ENCODE measurements at places on chromosomes 16 and 17.
A peak's percentile ranks its signal among the peaks of the same experiment; 100 is the strongest.

DNA sequence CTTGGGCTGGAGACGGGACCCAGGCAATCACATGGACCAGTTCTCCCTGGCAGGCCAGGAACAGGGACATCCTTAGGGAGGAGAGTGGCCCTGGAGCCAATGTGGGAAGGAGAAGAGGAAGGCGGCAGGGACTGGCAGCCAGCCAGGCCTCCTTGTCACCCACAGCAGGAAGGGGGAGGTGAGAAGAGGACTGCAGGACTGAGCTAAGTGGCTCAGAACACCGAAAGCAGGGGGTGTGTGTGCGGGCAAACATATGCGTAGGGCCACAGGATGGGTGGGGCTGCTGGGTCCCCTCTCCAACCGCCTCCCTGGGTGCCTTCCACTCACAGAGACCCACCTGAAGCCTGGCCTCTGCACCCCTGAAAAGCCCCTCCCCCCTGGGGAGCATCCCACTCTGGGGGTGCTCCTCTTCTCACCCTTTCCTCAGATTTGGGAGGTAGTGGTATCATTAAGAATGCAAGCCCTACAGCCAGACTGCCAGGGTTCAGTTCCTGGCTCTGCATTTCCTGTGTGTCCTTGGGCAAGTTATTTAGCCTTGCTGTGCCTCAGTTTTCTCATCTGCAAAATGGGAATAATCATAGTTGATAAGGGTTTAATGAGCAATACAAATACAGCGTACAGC, 8.1 kb downstream of the PNMT start:
- DNase-seq = peak; percentile 50

GRCh38 chr16:23852794-23853562, 17.2 kb downstream of the PRKCB start:
- no peak for DNase-seq

- DNase-seq = no peak
These were observed 4.5 kb downstream of the TTYH2 start for GRCh38 chr17:74217888-74218287.

DNA sequence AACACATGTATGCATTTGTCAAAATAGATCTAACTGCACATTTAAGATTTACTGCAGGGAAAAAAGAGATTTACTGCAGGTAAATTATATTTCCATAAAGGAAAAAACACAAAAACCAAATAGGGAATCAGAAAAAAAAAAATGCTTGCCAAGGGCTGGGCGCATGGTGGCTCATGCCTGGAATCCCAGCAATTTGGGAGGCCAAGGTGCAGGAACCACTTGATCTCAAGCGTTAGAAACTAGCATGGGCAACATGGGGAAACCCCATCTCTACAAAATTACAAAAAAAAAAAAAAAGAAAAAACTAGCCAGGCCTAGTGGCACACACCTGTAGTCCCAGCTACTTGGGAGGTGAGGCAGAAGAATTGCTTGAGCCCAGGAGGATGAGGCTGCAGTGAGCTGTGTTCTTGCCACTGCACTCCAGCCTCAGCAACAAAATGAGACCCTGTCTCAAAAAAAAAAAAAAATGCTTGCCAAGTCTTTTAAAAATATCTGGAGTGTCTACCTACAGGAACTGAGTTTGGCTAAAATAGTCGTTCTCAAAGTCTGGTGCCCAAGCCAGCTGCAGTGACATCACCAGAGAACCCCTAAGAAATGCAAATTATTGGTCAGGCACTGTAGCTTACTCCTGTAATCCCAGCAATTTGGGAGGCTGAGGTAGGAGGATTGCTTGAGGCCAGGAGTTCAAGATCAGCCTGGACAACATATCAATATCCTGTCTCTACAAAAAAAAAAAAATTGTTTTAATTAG, 17.5 kb downstream of the TRIM25 start:
- no peak for DNase-seq

GRCh38 chr16:64679976-64680690, 441.7 kb downstream of the CDH11 start:
- no peak for DNase-seq

- no peak for DNase-seq
These were observed 6.6 kb downstream of the CDC42EP4 start for GRCh38 chr17:73304971-73305812.

GRCh38 chr16:81266680-81267095, 28.2 kb downstream of the BCO1 start:
- peak; percentile 6 for DNase-seq

DNA sequence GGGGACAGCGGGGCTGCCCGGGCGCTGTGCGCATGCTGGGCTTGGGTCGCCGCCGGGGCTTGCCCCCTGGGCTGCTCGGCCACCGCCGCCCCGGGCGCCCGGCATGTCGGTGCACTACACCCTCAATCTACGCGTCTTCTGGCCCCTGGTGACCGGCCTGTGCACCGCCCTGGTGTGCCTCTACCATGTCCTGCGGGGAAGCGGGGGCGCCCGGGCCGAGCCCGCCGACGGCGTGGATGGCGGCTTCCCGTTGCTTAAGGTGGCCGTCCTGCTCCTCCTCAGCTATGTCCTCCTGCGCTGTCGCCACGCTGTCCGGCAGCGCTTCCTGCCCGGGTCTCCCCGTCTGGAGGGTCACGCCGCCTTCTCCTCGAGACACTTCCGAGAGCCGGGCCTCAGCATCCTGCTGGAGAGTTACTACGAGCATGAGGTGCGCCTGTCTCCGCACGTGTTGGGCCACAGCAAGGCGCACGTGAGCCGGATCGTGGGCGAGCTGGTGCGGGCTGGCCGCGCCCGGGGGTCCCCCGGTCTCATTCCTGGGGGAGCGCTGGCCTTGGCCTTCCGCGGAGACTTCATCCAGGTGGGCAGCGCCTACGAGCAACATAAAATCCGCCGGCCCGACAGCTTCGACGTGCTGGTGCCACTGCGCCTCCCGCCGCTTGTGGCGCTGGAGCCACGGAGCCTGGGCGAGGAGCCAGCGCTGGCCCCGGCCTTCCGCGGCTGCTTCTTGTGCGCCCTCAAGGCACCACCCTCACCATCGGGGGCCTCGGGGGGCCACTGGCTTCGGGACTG, 789 bp downstream of the ITPRIPL2 start:
- no peak for DNase-seq

DNA sequence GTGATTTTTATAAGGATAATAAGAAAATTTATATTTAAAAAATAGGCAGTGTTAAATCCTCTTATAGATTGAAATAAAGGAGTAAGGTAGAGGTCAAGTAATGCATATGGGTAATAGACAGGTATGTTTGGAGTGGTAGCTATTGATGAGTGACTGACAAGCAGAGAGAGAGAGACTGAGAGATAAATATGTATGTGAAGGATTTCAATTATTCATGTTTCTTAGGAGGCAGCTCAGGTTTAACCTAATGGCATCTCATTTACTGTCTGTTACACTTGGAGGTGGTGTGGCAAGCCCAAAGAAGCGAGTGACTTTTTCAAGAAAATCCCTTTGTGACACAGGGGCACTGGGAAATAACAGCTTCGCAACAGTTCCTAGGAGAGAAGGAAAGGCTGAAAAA, 120.2 kb downstream of the KIF2B start:
- DNase-seq = no peak

- no peak for DNase-seq
These were observed 4.0 kb downstream of the SRCIN1 start for GRCh38 chr17:38601539-38602351.

- no peak for DNase-seq
These were observed 38.4 kb downstream of the TOM1L2 start for GRCh38 chr17:17933775-17934174.

DNA sequence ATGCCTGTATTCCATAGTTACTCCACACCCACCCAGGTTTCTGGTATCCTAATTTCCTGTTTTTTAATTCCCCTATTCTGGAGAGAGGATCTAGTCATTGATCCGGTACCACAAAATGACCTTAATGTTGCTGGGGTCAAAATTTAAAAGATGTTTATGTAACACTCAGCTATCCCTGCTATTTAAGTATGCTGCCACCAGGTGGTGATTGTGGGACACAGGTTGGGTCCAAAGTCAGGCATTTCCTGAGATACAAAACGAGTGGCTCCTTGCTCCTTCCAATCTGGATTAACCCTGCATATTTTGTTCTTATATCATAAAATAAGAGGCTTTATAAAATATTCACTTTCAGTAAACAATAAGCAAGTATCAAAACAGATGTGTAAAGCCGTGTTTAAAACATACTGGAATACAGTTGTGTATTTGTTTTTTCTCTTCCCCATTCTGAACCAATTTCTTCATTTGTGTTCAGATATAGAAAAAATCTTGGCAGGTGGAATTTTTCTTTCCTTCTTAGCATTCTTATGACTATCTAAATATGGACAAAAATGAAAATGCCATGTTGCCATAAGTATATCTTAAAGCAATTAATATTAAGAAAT, 16.3 kb downstream of the HS3ST4 start:
- peak; percentile 15 for DNase-seq

DNA sequence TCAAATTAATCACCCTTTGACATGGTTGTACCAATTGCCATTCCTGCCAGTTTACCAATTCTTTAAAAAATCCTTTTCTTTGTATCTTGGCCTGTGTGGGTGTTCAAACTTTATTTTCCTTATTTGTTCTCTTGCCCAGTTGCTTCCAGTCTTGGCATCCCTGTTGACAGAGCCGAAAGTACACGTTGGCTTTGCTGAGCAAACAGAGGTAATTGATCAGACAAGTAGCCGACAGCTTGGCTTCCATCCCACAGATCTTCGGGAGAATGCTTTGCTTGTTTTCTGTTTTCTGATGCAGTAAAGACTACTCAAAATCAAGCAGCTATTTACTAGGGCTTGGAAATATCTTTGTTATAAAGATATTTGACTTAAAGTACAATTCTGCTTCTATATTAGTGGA, 506.8 kb upstream of the SALL1 start:
- DNase-seq = no peak

DNA sequence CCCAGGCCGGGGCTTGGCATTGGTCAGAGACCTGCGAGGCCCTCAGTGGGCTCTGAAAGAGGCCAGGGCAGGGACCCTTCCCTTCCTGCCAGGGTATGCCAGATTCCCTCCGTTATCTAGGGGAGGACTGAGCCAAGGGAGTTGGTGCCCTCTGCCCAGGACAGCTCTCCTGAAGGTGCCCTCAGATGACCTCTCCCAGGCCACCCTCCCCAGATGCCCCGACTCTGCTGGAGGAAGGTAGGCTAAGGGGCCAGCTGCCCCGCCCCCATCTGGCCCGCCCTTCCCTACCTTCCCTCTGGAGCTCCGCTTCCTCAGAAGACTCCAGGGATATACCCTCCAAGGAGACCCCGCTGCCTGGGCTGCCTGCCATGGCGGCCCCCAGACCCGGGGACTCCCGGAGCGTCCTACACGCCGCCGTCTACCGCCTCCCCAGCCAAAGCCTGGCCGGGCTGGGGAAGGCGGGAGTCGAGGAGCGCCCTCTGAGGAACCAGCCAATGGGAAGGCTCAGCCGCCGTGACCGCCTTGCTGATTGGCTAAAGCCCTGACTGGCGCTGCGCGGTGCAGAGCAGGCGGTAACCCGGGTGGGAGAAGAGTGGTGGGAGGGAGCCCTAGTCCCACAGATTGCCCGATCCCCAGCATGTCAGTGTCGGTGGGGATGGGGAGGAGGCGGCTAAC, 7.0 kb downstream of the MPP2 start:
- DNase-seq = peak; percentile 85

DNA sequence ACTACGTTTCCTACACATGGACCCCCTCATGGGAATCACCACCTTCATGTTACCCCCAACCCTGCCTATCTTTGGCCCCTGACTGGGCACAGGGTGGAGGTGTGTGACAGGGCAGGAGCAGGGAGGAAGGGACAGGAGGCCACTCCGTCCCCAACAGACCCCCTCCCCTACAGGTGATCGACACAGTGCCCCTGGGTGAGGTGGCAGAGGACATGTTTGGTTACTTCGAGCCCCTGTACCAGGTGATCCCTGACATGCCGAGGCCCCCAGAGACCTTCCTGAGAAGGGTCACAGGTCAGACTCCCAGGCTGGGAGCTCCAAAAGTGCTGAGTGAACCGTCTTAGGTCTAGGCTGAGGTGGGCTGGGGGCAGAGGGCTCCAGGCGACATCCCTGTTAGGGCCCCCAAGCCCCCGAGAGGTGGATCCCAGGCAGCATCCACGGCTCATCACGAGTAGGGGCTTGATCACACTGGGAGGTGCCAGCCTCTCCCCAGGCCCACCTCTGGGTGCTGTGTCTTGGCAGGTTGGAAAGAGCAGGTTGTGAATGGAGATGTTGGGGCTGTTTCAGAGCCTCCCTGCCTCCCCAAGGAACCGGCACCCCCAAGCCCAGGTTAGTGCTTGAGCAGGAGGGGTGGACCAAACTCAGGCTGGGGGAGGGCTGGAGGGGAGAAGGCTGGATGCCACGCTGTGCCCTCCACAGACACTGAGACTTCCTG, 1.5 kb downstream of the ACBD4 start:
- no peak for DNase-seq

- no peak for DNase-seq
These were observed 23.0 kb downstream of the DUS2 start for GRCh38 chr16:68046106-68046505.

GRCh38 chr16:57366544-57367040, 5.7 kb upstream of the CX3CL1 start:
- no peak for DNase-seq

DNA sequence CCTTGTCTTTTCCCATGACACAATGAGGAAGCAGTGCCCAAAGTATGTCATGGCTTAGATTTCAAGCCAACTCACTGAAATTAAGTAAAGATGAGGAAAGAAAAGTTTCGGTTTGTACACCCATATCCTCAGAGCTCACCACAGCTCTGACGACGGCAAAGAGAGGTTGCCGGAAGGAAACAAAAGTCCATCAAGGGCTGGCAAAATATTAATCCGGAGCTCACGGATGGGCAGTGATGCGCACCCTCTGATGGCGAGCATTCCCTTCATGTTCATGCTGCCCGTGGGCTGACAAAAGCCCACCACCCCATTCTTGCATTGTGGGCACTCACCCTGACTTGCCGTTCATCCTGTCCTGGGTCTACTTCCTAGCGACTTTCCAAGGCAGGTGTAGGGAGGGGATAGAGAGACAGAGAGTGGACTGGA, 103.1 kb downstream of the SOX9 start:
- no peak for DNase-seq

DNA sequence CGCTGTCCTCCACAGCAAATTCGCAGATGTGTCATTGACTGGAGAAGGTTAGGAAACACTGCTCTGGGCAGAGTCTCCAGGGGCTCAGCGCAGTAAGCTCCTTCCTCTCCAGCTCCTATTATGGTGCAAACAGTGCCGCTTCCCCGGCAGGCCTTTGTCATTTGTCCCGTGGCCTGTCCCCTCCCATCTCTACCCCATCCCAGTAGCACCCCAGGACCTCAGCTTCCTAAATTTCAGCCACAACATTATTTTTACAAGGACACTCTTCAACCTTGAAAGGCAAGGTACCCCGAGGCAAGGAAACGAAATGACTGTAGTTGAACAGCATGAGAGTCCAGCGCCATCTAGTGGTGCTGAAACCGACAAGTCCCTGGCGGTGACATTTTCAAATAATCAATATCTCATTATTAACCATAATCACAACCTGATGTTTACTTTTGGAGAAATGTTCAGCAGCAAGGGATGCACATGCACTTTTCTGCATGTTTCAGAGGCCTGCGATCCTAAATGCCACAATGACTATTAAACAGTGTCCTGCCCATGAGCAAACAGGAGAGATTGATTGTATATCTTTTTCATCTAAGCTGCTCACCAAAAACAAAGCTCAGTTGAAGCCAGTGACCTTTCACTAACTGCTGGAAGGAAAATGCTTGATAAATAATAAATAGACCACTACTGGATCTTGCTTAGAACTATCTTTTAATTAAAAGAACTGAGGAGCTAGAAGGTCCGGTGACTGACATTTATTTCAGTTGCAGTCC, 16.5 kb downstream of the MRPS23 start:
- DNase-seq = peak; percentile 72

- peak; percentile 83 for DNase-seq
These were observed at the start of the genes ARSG and SLC16A6 for GRCh38 chr17:68290955-68291835. Gene ARSG (plus strand): TSS chr17:68291495. CDS start chr17:68307494, 15,999 bp downstream. Gene SLC16A6 (minus strand): TSS chr17:68291127. CDS start chr17:68278320, 12,807 bp downstream.

Data from activated naive CD8-positive, alpha-beta T cell treated with anti-CD3 and anti-CD28 coated beads, Interleukin-2, amount 50 U/mL, for 24 hours (primary cell).